ENCODE measurements at places on chromosomes 2 and 18.

DNA sequence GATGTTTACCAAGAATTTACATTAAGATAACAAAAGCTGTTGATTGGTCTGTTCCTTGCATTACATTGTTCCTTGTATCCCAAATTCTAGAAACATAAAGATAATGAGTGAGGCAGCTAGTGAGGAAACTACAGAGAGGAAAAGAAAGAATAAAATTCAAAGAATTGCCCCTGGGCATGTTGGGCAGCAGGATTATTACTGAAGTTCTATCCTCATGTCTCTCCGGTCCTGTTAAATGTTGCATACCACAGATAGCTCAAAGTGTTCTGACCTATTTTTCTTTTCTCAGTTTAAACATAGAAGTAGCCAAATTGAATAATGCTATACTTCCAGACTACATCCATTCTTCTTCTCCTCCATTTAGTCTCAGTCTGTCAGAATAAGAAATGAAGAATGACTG lies 58.2 kb upstream of the DYNC1I2 start:
- no peak for DNase-seq
- H3K36me3 ChIP-seq, result no peaks in the 10 kb centered on the region
- no peak overlapping the region for H3K4me3 ChIP-seq
- no peaks in the 10 kb centered on the region for H3K4me1 ChIP-seq
- peaks cover 3% of the 10 kb centered on the region for H3K27me3 ChIP-seq

DNA sequence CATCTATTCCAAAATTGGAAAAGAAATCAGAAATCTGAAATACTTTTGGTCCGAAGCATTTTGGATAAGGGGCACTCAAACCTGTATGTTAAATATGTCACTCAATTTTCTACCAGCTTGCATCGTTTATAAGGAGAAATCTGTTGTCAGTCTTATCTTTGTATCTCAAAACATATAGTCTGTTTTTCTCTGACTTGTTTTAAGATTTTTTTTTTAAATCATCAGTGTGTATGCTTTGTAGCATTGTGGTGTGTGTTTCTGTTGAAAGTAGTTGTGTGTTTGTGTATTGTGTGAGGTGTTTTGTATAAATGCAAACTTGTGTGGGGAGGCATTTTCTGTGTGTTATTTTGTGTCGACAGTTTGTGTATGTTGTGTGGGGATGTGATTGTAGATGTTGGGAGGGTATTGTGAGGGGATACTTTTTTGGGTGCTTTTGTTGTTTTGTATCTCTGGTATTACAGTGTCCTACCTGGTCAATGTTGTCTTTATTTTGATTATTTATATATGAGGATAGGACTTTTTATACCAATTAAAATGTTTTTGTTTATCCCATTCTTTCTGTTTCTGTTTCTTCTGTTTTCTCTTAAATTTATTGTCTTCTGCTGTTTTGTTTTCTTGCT lies 30.9 kb downstream of the SMCHD1 start:
- DNase-seq, result no peak
- no peaks in the 10 kb centered on the region for H3K27me3 ChIP-seq
- H3K27ac ChIP-seq, result peak overlapping the region; percentile 2

DNA sequence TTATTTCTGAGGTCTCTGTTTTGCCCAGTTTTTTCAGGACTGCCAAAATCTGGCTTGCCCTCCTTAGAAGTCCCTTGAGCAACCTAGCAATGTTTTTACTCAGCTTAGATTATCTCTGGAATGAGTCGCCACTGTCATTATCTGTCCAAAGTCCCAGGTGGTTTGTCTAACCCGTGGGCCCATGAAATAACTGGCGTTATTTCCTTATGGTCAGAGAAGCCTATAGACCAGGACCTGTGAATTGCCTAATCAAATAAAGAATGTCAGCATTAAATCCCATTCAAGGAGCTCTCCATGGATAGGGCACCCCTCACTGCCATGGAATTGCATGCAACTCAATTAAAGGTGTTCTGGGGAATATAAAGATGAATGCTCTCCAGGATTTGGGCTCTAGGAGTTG lies 373.9 kb downstream of the SETBP1 start:
- H3K36me3 ChIP-seq, result no peaks in the 10 kb centered on the region
- H3K27me3 ChIP-seq, result no peaks in the 10 kb centered on the region

GRCh38 chr2:239263669-239264491 lies 136.9 kb downstream of the HDAC4 start:
- peaks cover 75% of the 10 kb centered on the region for H3K4me1 ChIP-seq
- H3K27ac ChIP-seq, result peak overlapping the region; percentile 66
- DNase-seq, result no peak
- peak overlapping the region; percentile 93 for H3K4me3 ChIP-seq
- peaks cover 13% of the 10 kb centered on the region for H3K36me3 ChIP-seq
- H3K27me3 ChIP-seq, result peaks cover under 1% of the 10 kb centered on the region

DNA sequence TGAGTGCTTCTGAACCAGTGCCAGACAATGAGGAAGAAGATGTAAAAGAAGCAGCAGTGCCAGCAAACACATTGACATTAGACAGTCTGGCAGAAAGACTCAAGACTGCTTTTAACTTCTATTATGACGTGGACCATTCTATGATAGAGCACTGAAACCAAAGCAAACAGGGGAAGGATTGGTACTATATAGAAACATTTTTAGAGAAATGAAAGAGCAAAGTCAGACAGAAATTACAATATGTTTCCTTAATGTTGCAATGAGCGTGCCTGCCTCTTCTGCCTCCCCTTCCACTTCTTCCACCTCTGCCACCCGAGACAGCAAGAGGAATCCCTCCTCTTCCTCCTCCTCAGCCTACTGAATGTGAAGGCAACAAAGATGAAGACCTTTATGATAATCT lies 39.7 kb downstream of the DHX57 start:
- H3K4me3 ChIP-seq, result no peak overlapping the region
- H3K27ac ChIP-seq, result no peak overlapping the region
- no peaks in the 10 kb centered on the region for H3K27me3 ChIP-seq

GRCh38 chr2:196131384-196131937 lies 39.9 kb downstream of the STK17B start:
- H3K36me3 ChIP-seq, result peaks cover 67% of the 10 kb centered on the region
- H3K4me1 ChIP-seq, result peaks cover 16% of the 10 kb centered on the region
- DNase-seq, result peak; percentile 90
- H3K27ac ChIP-seq, result peak overlapping the region; percentile 83
- no peaks in the 10 kb centered on the region for H3K27me3 ChIP-seq

DNA sequence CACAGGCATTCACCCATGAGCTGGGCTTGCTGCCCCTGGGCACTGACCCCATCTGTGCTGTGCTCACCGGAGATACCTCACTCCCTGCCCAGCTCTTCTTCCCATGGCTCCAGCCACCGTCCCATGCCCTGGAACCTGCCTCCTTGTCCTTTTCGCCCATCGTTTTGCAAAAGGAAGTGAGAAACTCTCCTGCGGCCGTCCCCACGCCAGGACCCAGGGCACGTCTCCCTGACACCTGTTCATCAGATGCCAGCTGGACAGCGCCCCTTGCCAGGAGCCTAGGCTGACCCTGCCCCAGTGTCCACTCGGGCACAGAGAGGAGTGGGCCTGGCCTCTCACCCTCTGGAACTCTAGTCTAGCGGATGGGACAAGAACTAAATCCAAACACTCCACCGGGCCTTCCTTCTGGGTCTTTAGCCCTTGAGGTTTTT lies 238.6 kb downstream of the SEPTIN10 start:
- no peak overlapping the region for H3K27ac ChIP-seq
- no peaks in the 10 kb centered on the region for H3K36me3 ChIP-seq
- H3K4me3 ChIP-seq, result no peak overlapping the region

GRCh38 chr18:6370886-6371635 lies 43.6 kb downstream of the L3MBTL4 start:
- H3K27me3 ChIP-seq, result no peaks in the 10 kb centered on the region
- no peak overlapping the region for H3K27ac ChIP-seq

DNA sequence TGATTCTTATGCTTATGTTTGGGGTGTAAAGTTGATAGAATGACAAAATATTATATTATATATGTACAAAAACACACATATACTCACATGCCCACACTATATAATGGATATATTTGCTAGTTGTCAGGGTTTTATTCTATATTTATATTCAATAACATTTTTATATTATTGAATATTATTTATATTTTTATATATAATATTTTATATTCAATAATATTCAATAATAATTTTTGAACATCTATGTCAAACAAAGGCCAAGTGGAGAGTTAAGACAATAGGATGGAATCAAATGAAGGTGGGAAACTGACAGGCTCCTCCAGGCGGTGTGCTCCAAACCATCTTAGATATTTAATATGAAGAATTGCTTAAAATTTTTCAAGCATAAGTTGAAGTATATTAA lies 213.2 kb downstream of the MYT1L start:
- peaks cover 3% of the 10 kb centered on the region for H3K4me1 ChIP-seq
- DNase-seq, result no peak
- H3K27me3 ChIP-seq, result no peaks in the 10 kb centered on the region
- no peak overlapping the region for H3K27ac ChIP-seq
- H3K4me3 ChIP-seq, result no peak overlapping the region

DNA sequence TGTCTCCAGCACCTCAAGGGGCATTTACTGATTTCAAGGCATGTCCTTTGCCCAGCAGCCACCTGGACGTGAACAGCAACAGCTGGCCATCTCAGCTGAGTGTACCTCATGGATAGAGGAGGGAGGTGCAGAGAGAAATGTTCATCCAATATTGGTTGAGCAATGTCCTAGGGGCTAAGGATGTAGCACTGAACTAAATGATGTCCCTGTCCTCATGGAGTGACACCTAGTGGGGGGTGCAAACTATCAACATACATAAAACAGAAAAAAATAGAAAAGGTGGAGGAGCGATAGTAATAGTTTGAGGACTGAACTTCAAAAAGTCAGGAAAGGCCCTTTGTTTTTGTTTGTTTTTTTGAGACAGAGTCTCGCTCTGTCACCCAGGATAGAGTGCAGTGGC lies 4.8 kb upstream of the UGGT1 start:
- H3K4me1 ChIP-seq, result peaks cover 4% of the 10 kb centered on the region
- peaks cover 2% of the 10 kb centered on the region for H3K36me3 ChIP-seq
- H3K4me3 ChIP-seq, result no peak overlapping the region
- no peaks in the 10 kb centered on the region for H3K27me3 ChIP-seq

DNA sequence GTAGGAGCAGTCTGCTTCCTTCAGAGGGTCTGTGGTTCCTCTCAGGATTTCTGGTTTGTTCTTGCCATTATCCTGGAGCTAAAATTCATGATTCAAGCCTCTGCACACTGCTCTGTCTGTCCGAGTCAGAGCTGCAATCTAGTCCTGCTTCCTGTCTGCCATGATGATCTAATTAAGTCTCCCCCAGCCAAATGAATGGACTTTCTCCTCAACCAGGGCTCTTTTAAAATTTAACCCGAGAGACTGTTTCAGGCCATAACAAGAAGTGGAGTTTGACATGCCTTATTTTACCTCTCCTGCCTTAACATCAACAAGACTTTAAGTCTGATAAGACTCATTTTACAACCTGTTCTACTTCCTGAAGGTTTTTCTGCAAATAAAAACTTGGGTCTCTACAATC lies 1009.6 kb upstream of the DDX18 start:
- H3K27me3 ChIP-seq, result no peaks in the 10 kb centered on the region
- H3K27ac ChIP-seq, result no peak overlapping the region
- no peak overlapping the region for H3K4me3 ChIP-seq
- H3K4me1 ChIP-seq, result no peaks in the 10 kb centered on the region

DNA sequence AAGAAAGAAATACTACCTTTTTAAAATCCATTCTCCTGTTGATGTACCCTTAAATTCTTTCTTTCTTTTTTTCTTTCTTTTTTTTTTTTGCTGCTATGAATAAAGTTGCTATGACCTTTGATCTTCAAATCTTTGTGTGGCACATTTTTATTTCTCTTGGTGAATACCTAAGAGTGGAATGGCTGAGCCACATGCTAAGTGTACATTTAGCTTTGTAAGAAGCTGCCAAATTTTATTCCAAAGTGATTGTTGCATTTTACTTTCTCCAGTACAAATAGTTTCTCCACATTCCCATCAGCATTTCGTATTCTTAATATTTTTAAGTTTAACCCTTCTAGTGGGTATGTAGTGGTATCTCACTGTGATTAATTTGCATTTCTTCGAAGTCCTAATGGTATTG lies 88.8 kb upstream of the RAB27B start:
- no peaks in the 10 kb centered on the region for H3K4me1 ChIP-seq
- H3K27me3 ChIP-seq, result peaks cover 19% of the 10 kb centered on the region
- no peak for DNase-seq
- no peak overlapping the region for H3K4me3 ChIP-seq
- no peaks in the 10 kb centered on the region for H3K36me3 ChIP-seq

DNA sequence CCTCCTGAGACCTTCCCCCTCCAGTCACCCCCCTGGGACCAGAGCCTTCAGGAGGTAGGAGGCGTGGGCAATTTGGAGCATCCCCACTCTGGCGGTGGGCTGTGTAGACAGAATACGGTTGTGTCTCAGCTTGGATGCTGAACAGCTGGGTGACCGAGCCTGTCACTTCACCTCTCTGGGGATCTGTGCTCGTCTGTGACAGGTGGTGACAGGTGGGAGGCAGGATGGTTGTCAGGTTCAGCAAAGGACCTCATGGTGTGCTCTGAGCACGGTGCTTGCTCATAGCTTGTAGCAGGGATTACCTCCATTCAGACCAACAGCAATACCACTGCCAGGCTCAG lies 186.5 kb upstream of the HS6ST1 start:
- no peaks in the 10 kb centered on the region for H3K36me3 ChIP-seq
- DNase-seq, result no peak
- no peak overlapping the region for H3K27ac ChIP-seq
- no peaks in the 10 kb centered on the region for H3K27me3 ChIP-seq

DNA sequence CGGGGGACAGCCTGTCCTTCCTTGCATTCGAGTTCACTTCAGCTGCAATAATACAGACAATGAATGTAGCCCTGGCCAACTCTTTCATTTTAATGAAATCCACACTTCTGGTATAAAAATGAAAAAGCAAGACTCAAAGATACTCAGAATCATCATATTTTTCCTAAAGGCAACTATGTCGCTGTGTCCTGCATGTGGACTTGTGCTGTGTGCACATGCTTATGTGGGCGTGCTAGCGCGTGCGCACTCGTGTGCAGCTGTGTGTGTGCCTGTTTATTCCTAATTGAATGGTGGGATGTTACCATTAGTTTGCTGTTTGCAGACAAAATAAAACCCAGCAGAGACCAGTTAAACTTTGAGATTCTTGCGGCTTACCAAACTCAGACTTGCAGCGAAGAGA lies 49.6 kb downstream of the SMIM21 start:
- H3K36me3 ChIP-seq, result no peaks in the 10 kb centered on the region
- H3K4me1 ChIP-seq, result no peaks in the 10 kb centered on the region
- H3K27ac ChIP-seq, result no peak overlapping the region
- peaks cover 2% of the 10 kb centered on the region for H3K27me3 ChIP-seq
- DNase-seq, result no peak

DNA sequence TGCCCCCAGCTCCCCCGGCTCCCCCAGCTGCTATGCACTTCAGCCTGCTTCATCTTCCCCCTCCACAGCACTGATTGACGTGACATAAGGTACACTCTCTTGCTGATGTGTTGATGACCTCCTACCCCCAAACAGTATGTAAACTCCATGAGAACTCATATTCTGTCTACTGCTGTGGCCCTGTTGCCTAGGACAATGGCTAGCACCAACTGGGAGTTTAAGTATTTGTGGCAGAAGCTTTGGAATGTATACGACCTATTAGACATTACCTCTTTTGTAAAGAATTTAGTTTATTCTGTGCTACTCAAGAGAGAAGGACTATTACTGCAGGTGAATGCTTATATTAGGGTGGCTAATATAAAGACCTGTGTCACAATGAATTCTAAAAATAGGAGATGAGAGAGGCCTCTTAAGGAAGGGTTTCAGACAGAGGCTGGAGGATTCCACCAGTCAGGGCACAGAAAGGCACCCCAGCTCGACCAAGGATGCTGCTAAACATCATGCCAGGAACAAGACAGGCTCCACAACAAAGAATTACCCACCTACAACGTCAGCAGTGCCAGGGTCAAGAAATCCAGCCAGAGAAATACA lies 60.6 kb downstream of the CABYR start:
- H3K27me3 ChIP-seq, result peaks cover 13% of the 10 kb centered on the region
- H3K36me3 ChIP-seq, result no peaks in the 10 kb centered on the region
- H3K4me3 ChIP-seq, result no peak overlapping the region

GRCh38 chr2:145750612-145751011 lies 1230.7 kb upstream of the ZEB2 start:
- no peaks in the 10 kb centered on the region for H3K36me3 ChIP-seq
- DNase-seq, result no peak
- H3K4me3 ChIP-seq, result no peak overlapping the region
- no peak overlapping the region for H3K27ac ChIP-seq
- H3K27me3 ChIP-seq, result no peaks in the 10 kb centered on the region
- peaks cover 10% of the 10 kb centered on the region for H3K4me1 ChIP-seq
